Activated CD8-positive, alpha-beta memory T cell treated with anti-CD3 and anti-CD28 coated beads for 1 hour (primary cell): ENCODE measurements at places on chromosomes 12 and 14.

DNA sequence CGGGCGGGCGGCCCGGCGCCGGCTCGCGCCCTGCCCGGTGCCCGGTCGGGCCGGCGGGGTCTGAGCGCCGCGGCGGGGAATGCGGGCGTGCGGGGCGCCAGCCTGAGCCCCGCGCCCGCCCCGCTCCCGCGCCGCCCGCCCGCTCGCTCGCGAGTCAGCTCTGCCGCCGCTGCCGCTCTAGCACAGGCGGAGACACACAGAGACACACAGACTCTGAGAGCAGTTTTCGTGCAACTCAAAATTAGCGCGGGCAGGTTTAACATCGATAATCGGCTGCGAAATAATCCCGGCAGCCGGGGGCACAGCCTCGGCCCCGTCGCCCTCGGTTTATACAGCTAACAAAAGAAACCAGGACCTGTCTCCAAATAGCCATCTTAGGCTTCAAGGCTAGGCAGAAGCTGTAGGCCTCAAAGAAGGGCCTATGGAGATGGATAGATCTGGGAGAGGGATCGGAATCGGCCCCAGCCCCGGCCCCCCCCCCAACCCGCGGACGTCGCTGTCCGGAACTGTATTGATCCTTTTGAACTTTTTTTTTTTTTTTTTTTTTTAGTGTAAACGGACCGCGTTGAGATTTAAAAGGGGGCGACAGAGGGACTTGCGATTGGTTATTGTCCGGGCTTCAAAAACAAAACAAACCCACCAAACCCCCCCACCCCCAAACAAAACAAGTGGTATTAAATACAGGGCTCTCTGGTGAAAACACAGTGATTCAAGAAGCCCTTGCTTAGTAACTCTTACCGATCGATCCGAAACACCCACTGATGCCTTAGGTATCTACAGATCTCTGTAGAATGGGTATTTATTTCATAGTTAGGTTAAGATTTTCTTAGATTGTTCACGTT lies 1.1 kb downstream of the ARID2 start:
- peak; percentile 37 for DNase-seq

- DNase-seq, result no peak
Observed at GRCh38 chr14:42460673-42461072, 854.0 kb downstream of the LRFN5 start.

GRCh38 chr12:104974626-104975290 lies 11.4 kb upstream of the NOPCHAP1 start:
- no peak for DNase-seq

- no peak for DNase-seq
Observed at GRCh38 chr14:57760896-57761295, 105.0 kb downstream of the SLC35F4 start.

DNA sequence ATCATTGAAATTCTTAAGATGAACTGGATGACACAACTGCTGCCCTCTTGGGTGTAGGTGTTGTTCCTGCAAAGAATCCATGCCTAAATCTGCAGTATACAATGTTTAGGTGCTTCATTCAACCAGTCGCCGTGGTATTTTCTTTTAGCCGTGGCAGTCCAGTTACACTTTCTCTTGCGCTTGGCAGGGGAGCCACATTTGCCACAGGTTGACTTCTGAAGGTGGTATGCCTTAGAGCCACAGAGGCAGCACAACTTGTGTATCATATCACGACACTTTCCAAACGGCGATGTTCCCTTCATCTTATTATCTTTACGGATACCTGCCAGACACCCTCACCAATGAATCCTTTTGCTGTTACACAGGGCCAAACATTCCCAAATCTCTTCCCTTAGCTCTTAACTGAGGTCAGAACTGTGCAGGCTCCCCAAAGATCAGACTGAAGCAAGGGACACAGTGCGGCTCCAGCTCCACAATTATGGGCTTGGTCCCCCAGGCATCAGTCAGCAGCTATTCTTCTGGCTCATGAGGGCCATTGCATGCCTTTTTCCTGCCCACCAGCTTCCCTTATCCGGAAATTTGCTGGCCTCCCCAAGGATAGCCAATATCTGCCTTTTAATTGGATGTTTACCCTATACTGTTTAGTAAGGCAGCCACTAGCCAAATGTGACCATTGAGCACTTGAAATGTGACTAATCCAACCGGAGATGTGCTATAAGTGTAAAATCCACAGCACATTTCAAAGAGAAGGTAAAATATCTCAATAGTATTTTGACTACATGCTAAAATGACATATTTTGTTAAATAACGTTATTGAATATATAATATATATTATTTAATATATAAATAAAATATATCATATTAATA lies 50.7 kb downstream of the SENP1 start:
- DNase-seq, result no peak

GRCh38 chr12:62332598-62332997 lies 72.4 kb downstream of the USP15 start:
- no peak for DNase-seq

DNA sequence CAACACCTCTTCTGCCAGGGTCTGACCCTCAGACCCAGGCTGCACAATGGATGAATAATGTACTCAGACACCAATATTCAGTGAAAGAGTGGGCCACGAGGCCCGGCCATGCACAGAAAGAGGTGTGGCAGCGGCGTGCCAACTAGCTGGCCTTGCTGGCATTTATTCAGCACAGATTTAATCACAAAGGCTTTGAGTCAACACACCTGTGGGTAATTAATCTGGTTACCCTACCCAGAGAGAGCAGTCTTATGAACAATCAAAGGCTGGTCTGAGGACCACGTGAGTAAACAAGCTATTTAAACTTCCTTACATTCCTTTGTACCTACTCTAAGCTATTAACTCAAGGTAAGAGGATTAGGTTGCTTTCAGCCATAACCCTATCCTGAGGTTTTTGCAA lies 324.8 kb downstream of the C12orf50 start:
- no peak for DNase-seq

DNA sequence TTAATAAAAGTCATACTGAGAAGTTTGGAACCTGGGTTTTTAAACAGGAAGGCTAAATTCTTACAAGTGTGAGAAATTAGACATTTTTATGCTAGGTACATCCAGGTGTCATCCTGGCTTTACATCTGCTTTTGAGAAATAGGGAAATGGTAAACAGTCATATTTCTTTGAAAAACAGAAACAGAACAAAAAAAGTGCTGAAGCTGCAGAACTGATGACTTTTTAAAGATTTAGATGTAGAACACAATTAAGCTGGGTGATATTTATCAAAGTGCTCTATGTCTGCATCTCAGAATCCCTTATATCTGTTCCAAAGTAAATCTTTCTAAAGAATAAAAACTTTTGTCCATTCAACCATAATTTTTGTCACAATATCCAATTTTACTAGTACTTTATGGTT lies 282.9 kb upstream of the ATXN7L3B start:
- DNase-seq, result no peak

DNA sequence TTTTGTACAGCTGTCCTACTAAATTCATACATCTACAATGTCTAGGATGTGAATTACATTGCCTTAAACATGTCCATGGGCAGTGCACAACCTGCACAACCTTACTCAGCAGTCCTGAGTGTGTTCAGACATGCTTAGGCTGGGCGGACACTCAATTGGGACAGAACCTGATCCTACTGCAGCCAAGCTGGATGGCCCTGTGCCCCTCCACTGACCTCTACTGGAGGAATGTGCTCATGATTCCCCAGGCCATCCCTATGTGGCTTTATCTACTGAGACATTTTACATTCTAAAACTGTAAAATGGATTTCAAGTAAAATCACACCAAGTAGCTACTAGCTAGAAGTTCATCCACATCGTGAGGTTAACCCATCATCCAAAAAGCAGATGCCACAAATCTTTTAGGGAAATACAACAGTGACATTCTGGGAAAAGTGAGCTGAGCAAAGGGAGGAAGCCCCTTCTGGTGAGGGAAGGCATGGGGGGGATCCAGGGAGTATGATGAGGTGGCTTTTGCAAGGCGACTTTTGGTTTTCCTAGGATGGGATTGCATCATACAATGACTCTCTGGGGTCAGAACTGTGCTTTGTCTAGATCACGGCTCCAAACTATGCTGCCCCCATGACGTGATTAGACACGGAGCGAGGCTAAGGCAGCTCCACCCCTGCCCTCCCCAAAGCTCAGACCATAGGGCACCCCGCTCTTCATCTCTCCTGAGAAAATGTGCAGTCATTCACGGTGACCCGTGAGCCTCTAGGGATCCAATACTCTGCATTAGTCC lies 911.7 kb upstream of the TMEM132C start:
- DNase-seq, result no peak

DNA sequence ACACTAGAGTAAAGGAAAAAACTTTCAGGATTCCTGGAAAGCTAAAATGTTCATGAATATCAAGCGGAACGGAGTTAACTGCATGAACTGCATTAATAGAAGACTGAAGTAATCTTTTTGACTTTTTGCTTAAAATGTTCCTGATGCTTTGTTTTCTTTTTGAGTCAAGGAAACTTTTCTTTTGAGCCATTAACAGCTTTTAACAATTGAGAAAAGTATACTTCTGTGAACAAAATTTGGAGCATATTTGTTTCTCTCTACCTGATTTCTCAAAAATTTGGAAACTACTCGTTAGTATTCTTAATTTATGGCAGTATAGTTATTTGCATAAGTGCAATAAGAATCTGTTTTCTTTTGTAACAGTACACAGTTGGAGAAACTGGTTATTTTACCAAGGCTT lies 78.5 kb downstream of the CALM1 start:
- no peak for DNase-seq

- no peak for DNase-seq
Observed at GRCh38 chr12:125989696-125990095, 924.5 kb downstream of the AACS start.

DNA sequence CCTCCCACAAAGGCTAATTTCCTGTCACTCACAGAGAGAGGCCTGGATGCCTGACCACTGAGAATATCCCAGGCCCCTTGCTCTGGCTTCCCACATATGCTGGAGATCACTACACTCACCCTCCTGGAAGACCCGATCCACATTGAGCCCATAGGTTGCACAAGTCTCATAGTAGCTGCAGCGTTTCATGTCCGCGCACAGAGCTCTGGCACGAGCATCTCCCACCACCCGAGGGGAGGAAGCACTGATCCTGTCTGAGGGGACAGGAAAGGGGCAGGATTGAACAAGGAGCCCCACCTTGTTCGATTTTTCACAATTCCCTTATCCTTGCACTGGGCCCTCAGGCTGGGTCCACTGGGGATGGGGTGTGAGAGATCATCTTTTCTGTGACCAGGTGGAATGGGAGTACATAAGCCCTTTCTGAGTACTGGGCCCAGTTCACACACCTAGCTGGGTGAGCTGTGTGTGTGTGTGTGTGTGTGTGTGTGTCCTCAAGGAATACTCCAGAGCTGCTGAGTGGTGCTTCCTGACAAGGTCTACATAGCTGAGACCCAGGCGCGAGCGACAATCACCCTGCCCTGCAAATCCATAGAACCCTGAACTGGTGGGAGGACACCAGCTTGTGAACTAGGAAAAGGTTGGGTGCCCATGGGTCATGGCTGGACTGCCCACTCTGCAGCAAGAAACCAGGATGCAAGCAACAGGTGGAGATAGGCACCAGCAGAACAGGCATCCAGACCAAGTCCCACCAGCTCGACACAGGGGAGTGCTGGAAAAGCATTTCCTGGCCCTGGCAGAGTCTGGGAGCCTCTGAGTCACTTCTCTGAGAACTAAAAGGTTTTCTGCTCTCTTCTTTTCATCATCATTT lies 5.6 kb downstream of the AGAP2 start:
- DNase-seq, result no peak

GRCh38 chr12:41058266-41058665 lies 129.9 kb upstream of the PDZRN4 start:
- no peak for DNase-seq

GRCh38 chr12:112005419-112006395 lies 7.3 kb downstream of the TMEM116 start:
- no peak for DNase-seq

DNA sequence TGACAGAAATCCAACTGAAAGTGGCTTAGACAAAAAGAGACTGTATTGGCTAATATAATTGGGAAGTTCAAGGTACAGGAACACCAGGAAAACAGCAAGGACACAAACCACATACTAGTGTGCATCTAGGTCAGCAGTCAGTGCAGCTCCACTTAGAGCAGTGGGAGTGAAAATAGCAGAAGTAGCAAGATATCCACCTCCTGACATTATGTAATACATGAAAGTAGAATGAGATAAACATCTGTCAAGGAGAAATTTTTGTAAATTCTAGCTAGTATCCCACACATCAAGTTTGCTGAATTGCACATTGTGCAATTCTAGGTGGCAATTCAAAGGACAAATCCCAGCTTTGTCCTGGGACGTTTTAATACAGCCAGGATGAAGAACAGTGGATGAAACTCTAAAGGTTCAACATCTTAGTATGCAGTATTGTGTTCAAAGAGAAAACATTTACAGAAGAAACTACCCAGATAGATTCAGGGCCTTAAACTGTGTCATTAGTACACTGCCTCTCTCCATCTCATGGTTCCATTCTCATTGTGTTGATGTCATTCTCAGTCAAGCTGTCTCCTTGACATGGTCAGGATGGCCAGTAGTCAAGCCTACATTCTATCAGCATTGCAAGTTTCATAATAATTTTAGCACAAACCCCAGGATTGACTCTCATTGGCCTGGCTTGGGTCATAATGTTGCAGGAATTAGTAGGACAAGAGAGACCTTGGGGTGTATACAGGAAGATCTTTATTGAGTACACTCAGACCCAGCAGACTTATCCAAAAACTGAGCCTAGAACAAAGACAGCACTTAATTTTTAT lies 56.8 kb downstream of the SDR9C7 start:
- no peak for DNase-seq

- no peak for DNase-seq
Observed at GRCh38 chr14:59159169-59159568, 29.3 kb upstream of the DAAM1 start.
